ENCODE measurements at places on chromosomes 16 and 17. TPM values are rescaled to one million over a fixed set of nuclear protein-coding genes. Genes with fewer than 3 reads are reported as not detected.

DNA sequence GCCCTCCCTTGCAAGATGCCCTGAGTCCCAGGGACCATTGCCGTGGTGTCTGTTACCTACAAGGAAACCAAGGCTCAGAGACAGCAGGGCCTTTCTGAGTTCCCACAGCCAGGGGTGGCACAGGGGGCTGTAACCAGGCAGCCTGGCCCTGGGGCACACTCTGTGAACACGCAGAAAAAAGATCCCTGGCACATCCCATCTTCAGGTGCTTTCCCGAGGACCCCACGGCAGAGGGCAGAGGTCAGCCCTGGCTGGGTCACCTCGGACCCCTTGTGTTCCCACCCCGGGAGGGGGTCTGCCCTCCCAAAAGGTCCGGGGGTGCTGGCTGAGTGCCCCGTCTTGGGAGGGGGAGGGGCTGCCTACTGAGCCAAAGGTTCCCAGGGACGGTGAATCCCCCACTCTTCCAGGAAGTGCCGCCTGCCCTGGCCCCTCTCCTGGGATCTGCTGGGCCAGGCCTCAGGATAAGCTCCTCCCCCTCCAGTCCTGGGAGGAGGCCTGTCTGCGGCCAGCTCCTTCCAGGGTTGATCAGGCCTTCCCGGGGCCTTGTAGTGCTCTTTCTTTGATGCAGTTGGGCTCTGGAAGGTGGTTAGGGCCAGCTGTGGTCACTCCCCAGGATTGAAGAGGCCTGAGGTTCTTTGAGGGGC is 8.1 kb downstream of the GLIS2 start:
- DNase-seq: no peak

- DNase-seq: no peak
Measured at GRCh38 chr17:82378741-82379021, 7.1 kb downstream of the UTS2R start.

GRCh38 chr16:53949715-53950410 is 245.9 kb downstream of the FTO start:
- DNase-seq: no peak

GRCh38 chr17:50632637-50633036 is 2.0 kb upstream of the ABCC3 start:
- no peak for DNase-seq

- DNase-seq: no peak
Measured at GRCh38 chr16:27318392-27319256, 4.8 kb downstream of the IL4R start.

GRCh38 chr17:2215616-2216364 is 87.8 kb downstream of the SMG6 start:
- no peak for DNase-seq

GRCh38 chr17:57016764-57017116 is 38.8 kb downstream of the SCPEP1 start:
- DNase-seq: no peak

GRCh38 chr17:47213540-47213939 is 4.4 kb downstream of the MYL4 start:
- no peak for DNase-seq

GRCh38 chr16:75550211-75550662 is 5.8 kb downstream of the TMEM231 start:
- peak; percentile 52 for DNase-seq

DNA sequence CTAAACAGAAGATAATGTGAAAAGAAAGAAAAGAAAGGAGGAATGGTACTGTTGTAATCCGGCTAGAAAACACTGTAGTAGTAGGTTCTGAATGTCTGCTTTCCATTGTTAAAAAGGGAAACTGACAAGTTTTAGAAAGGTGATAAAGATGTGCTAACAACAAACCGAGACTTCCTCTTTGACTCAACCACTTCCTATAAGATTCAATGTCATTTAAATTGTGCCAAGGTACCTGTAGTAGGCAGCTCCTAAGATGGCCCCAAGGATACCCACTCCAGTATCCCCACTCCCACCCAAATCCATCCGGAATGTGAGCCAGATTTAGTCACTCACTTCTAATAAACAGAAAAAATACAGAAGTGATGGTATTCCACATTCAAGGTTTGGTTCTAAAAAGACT is 31.2 kb downstream of the XYLT1 start:
- peak; percentile 0 for DNase-seq

- no peak for DNase-seq
Measured at GRCh38 chr17:50259477-50260324, 14.6 kb upstream of the TMEM92 start.

DNA sequence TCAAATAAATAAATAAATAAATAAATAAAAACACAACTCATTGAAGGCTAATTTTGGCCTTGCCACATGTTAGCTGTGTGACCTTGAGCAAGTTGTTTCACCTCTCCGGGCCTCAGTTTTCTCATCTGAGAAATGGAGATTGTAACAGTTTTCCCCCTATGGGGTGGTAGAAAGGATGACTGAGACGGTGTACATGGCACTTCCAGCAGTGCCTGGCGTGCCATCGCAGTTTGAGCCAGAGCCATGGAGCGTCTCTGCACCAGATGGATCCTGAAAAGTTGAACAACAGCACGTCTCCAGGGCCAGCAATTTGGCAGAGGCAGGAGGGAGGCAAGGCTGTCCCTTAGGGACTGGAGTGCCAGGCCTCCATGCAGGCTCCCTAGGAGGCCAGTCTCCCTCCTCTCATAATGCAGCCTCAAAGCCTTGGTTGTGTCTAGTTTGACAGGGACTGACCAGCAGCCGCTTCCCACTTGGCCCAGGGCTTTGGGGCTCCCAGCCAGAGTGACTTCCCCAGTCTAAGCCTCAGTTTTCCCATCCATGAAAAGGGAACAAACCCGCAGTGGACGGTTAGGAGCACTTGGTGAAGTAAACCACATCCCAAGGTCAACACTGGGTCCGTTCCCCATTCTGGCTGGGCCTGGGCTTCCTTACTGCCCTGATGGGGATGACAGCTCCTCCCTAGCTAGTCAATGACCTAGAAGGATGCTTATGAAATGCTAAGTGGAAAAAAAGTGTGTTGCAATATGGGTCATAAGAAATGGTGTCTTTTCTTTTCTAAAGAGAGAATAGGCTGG is 19.3 kb downstream of the SOCS1 start:
- no peak for DNase-seq

The PRR29 gene
- not detected for total RNA-seq

The CPNE7 gene
- 2.5 TPM for total RNA-seq

The CBFA2T3 gene
- total RNA-seq: 3.7 TPM

The SRCIN1 gene
- 12.0 TPM for total RNA-seq

The P2RX5 gene
- total RNA-seq: not detected

The KIF2B gene
- not detected for total RNA-seq
